ENCODE measurements at places on chromosomes 6 and 20. TPM values are rescaled to one million over a fixed set of nuclear protein-coding genes. Genes with fewer than 3 reads are reported as not detected.

MUCL3 gene
- not detected for total RNA-seq

DACT2 gene
- 0.13 TPM for total RNA-seq

GRIK2 gene
- not detected for total RNA-seq

WFDC12 gene
- not detected for total RNA-seq

DNA sequence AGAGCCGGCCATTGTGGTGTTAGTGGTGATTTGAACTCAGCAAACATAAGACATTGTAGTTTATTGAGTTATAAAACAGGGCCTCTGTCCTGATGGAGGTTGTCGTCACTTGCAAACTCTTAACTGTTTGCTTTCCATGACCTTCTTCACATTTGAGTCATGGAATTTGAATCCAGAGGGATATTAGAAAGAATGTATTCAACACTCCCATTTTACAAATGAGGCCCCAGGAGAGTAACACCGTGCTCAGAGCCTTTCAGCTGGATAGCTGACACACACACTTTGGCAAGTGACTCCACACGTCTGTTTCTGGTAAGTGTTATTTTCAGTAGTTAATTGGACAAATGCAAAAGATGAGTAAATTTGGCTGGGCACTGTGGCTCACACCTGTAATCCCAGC, 72.4 kb upstream of the XRN2 start:
- no peak for ATAC-seq

- no peak for ATAC-seq
Observed at GRCh38 chr20:58702859-58703648, 10.5 kb downstream of the NPEPL1 start.

GRCh38 chr20:58706975-58707681, 14.5 kb downstream of the NPEPL1 start:
- ATAC-seq = no peak

DNA sequence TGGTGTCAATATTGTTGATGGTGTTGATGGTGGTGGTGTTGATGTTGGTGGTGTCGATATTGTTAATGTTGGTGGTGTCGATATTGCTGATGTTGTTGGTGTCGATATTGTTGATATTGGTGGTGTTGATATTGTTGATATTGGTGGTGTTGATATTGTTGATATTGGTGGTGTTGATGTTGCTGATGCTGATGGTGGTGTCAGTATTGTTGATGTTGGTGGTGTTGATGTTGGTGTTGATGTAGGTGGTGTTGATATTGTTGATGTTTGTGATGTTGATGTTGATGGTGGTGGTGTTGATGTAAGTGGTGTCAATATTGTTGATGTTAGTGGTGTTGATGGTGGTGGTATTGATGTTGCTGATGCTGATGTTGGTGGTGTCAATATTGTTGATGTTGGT, 240.0 kb downstream of the CDH4 start:
- no peak for ATAC-seq

DNA sequence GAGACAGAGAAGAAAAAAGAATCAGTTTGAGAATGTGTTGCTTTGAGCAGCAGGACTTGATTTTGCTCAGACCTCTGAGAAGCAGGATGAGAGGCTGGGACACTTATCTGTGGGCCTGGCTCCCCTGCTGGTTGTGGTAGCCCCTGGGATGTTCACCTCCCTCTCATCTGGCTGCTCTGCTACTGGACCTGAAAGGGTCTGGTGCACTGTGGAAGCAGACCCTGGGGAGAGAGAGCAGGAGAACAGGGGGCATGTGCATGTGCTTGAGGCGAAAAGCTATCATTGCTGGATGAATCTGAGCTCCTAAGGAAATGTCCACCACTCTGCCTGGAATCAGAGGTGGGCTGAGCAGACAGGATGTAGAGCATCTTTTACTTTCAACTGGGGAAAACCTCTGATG, 161.1 kb downstream of the SCP2D1 start:
- ATAC-seq = no peak

DNA sequence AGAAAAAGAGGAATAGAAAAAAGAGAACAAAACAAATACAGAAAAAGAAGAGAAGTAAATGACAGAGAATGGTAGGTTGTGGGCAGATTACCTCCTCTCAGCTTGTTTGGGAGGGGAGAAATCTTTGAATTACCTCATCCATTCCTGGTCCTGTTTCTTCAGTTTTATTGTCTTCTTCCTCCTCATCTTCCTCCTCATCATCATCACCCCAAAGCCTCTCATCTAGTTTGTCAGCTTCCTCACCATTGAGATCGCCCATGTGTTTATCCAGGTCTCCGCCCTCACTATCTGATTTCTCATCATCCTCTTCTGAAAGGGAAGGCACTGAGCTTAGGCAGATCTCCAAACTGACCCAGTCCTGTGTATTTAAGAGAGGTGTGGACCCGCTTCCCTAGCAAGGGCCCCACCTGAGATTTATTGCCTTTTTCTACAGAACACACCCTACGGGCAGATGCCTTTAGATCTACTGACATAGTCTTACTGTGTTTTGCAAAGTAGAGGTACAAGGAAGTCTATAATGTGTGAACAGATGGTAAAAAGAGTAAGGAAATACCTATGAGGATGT, 24.2 kb upstream of the LYRM2 start:
- ATAC-seq = no peak
